ENCODE measurements at places on chromosomes 7 and 10. TPM values are rescaled to one million over a fixed set of nuclear protein-coding genes. Genes with fewer than 3 reads are reported as not detected.

DGKI gene
- total RNA-seq = not detected

RAB19 gene
- not detected for total RNA-seq

POMZP3 gene
- 3.0 TPM for total RNA-seq

GRID1 gene
- 0.18 TPM for total RNA-seq

LRRC4 gene
- 39.6 TPM for total RNA-seq

DNA sequence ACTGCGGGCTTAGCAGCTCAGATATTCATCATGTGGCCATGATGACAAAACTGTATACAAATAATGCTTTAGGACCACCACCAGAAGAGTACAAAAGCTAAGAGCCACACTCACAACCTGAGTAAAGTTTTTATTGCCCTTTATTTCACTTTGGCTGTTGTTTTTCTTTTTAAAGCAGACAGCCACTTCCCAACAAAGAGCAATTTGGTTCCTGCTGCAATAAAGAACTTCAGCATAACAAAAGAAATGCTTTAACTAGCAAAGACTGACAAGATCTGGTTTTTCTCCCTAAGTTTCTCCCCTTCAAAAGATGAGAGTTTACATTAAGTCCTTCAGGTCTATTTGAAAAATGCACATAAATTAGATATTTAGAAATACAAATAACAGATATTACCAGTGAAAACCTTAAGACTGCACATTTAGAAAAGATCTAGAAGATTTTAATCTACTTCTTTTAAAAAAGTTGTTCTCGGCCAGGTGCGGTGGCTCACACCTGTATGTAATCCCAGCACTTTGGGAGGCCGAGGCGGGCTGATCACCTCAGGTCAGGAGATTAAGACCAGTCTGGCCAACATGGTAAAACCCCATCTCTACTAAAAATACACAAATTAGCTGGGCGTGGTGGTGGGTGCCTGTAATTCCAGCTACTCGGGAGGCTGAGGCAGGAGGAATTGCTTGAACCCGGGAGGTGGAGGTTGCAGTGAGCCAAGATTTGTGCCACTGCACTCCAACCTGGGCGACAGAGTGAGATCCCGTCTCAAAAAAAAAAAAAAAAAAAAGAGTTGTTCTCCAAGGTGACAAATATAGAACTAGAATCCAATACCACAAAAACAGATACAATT lies 59.4 kb downstream of the WAPL start:
- no peak for DNase-seq
- peaks cover 12% of the 10 kb centered on the region for H3K36me3 ChIP-seq
- H3K4me3 ChIP-seq = no peak overlapping the region

DNA sequence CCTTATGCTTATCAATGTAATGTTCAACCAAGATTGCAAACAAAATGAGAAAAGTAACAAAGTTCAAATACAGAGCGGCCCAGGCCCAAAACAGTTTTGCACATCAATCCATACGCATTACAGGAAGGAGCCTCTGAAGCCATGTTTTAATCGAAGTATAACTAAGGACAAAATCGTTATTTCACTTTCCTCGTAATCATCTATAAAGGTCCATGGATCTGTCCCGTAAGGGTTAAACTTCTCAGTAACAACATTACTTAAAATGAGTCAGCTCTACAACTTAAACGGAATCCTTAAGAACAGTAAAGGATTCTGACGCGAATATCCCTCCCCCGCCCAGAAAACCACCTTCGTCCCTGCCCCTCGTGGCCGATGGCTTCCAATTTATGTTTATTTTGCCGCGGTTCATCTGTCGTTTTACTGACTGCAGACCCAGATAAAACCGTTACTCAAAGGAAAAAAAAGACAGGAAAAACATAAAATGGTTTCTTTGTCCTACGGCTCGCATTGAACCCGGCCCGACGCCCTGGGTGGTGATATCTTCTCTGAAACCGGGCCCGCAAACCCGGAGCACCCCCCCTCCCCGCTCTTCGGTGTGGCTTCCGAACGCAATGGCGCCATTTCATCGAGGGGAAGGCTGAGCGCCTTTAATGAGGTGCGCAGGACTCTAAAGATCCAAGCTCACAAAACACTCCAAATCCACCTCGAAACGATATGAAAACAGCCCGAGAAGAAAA lies 1.1 kb downstream of the HNRNPA2B1 start:
- no peaks in the 10 kb centered on the region for H3K27me3 ChIP-seq
- H3K36me3 ChIP-seq = peaks cover 60% of the 10 kb centered on the region
- peak; percentile 67 for DNase-seq
- H3K4me1 ChIP-seq = peaks cover 56% of the 10 kb centered on the region
- H3K27ac ChIP-seq = peak overlapping the region; percentile 95
- H3K4me3 ChIP-seq = peak overlapping the region; percentile 95

- H3K4me1 ChIP-seq = no peaks in the 10 kb centered on the region
- no peaks in the 10 kb centered on the region for H3K36me3 ChIP-seq
- peak; percentile 32 for DNase-seq
- H3K27me3 ChIP-seq = no peaks in the 10 kb centered on the region
- no peak overlapping the region for H3K27ac ChIP-seq
Measured at GRCh38 chr7:21653623-21654022, 110.8 kb downstream of the DNAH11 start.

DNA sequence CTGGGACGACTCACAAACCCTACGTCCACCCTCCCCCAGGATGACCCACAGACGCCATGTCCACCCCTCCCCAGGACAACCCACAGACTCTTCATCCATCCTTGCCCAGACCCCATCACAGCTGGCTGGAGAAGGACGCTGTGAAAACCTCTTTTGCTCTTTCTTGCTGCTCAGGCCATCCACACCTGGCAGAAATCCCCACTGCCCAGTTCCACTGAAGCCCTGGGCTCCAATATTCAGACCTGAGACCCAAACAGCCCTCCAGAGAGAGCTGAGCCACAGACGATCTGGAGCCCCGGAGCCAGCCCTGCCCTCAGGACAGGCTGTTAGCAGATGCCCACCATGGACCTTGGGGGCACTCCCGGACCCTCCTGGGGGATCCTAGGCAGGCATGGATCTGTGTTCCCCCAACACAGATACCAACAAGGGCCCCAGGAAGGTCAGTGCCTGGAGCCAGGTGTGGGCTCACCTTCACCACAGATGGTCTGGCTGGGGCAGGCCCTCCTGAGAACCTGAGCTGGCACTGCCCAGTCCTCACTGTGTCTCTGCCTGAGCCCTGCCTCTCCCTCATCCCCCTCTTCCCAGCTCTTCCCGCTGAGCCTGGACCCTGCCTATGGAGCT lies 226.2 kb downstream of the PTPRN2 start:
- no peak for DNase-seq
- H3K27me3 ChIP-seq = no peaks in the 10 kb centered on the region
- no peak overlapping the region for H3K4me3 ChIP-seq
- no peak overlapping the region for H3K27ac ChIP-seq
- no peaks in the 10 kb centered on the region for H3K36me3 ChIP-seq
- no peaks in the 10 kb centered on the region for H3K4me1 ChIP-seq

DNA sequence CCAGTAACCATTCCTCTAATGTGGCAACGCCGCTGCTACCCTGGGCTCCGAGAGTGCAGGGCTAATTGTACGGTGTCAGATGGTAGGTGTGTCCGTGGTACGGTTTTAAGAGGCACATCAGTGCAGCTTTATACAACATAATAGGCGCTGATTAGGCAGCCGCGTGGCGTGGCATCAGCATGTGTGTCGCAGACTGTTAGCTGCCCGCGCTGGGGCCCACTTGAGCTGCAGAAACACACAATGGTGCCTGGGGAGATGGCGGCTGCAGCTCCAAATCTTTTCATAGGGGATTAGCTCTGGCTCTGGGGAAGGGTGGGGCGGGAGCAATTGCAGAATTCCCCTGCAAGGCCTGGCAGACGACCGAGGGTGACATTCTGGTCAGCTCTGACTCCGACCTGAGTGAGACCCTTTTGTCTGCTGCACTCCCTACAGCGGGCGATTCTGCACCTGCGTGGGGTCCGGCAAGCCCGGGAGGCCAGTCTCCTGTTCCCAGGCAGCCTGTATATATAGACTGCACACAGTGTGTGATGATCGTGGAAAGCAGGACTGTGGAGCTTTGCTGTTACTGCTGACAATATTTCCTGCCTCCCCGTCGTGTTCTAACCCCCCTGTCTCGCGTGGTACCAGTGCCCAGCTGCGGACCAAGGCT lies 722.7 kb upstream of the CELF2 start:
- DNase-seq = no peak
- no peak overlapping the region for H3K27ac ChIP-seq
- H3K4me1 ChIP-seq = no peaks in the 10 kb centered on the region
- no peaks in the 10 kb centered on the region for H3K27me3 ChIP-seq
- H3K4me3 ChIP-seq = no peak overlapping the region

DNA sequence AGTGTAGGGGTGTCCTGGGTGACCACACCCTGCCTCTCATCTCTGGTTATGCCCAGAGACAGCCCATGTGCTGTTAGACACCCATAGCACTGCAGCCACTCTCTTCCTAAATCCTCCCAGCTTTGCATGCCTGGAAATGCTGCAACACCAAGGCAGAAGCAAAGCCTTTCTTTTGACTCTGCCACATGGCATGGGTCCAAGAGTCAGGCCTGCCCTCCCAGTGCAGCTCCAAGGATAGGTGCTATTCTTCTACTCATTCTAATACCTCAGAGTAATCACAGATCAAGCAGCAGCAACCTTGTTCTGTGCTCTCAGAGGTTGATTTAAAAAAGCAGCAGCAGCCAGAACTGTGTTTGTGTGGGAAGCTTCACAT lies 23.4 kb downstream of the FRMPD2 start:
- H3K4me1 ChIP-seq = no peaks in the 10 kb centered on the region
- no peak overlapping the region for H3K27ac ChIP-seq
- H3K36me3 ChIP-seq = no peaks in the 10 kb centered on the region
- H3K27me3 ChIP-seq = no peaks in the 10 kb centered on the region
- no peak for DNase-seq
- H3K4me3 ChIP-seq = no peak overlapping the region

DNA sequence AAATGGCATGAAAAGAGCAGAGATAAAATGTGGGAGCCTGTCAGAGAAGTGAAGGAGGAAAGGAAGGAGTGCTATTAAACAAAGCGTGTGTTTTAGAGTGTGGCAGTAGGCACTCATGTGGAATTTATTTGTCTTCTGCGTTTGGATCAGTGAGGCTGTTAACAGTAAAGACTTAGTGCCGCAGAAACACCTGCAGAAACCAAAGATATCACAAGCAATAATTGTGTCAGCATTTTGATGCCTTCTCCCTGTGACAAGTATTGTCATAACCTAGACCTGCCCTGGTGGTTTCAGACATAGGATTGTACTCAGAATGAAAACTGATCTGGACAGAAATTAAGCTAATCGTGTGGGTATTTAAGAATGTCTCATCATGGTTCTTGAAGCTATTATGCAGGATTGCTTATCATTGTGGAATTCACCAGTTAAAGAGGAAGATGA lies 191.0 kb downstream of the CAMK1D start:
- no peaks in the 10 kb centered on the region for H3K4me1 ChIP-seq
- H3K27ac ChIP-seq = no peak overlapping the region
- DNase-seq = no peak
- no peaks in the 10 kb centered on the region for H3K27me3 ChIP-seq
- H3K36me3 ChIP-seq = no peaks in the 10 kb centered on the region

GRCh38 chr10:69222157-69223027 lies 2.3 kb downstream of the HKDC1 start:
- DNase-seq = peak; percentile 84
- H3K27ac ChIP-seq = no peak overlapping the region
- H3K36me3 ChIP-seq = no peaks in the 10 kb centered on the region
- no peak overlapping the region for H3K4me3 ChIP-seq
- no peaks in the 10 kb centered on the region for H3K27me3 ChIP-seq
- H3K4me1 ChIP-seq = peaks cover 8% of the 10 kb centered on the region

DNA sequence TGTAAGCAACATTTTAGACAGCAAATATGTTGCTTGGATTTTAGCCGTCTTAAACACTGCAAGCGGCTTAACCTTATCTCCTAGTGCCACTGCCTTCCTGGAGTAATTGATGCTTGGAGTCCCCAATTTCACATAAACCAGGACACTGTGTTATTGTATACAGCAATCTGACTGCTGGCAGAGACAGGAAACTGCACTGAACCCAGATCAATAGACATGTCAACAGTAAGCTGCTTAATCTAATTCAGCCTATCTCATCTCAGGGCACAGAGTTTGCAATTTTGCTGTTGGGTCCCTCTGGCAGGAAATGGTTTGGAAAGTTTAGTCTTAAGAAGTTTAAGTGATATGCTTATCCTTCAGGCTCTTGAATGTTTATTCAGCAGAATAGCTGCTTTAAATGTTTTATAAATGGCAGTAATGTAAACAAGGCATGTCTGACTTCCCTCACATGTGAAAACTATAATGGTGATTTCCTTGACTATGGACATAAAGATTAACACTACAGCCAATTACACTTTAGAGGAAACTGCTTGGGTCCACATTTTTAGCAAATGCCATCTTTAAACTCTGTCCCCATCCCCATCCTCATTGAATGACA lies 598.6 kb downstream of the PARD3 start:
- H3K36me3 ChIP-seq = no peaks in the 10 kb centered on the region
- no peak for DNase-seq
- no peak overlapping the region for H3K27ac ChIP-seq
- no peaks in the 10 kb centered on the region for H3K27me3 ChIP-seq

- no peak overlapping the region for H3K27ac ChIP-seq
- no peaks in the 10 kb centered on the region for H3K36me3 ChIP-seq
- DNase-seq = no peak
- no peak overlapping the region for H3K4me3 ChIP-seq
- no peaks in the 10 kb centered on the region for H3K27me3 ChIP-seq
Measured at GRCh38 chr7:21383227-21384220, 44.4 kb upstream of the SP4 start.

DNA sequence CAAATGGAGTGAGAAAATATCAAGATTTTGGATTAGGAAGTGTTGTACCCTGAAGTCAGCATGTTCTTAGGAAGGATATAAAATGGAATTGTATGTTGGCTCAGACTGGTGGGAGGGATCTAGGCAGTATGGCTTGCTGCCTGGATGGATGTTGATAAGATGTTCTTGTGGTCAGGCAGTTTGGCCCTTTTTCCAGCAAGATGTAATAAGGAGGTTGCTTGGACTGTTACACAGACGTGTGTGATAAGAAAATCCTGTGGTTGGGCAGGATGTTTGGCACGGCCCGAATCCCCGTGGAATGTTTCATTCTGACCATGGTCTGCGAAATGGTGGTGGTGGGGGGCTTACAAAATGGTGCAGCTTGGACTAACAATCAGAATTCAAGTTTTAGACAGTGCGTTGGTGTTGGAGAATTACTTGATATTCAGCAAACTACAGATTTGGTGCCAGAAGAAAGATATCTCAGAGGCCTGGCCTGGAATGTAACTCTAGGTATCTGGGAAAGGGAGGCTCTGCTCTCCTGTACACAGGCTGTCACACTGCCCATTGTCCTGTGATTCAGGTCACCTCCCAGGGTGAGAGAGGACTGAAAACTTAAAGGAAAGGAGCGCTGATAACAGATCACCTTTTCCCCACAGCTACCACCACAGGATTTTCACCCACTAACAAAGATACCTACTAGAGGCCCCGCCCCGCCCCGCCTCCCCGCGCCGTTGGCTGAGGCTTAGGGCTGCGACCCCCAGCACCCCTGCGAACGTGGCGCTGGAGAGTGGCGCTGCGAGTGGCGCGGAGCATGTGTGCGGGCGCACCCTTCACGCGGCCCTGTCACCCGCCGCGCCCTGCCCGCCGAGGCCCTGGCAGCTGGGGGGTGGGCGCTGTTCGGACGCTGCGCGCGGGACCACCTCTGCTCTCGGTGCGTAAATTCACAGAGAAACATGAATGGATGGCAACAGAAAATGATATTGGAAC lies 19.3 kb upstream of the ZNF680 start:
- no peaks in the 10 kb centered on the region for H3K4me1 ChIP-seq
- DNase-seq = no peak

- peaks cover 6% of the 10 kb centered on the region for H3K4me1 ChIP-seq
- no peaks in the 10 kb centered on the region for H3K27me3 ChIP-seq
- H3K36me3 ChIP-seq = no peaks in the 10 kb centered on the region
- no peak overlapping the region for H3K4me3 ChIP-seq
Measured at GRCh38 chr10:64855941-64856340, 1334.7 kb downstream of the REEP3 start.

Data from Karpas-422 (cell line).